ENCODE measurements at places on chromosomes 6 and 20.

GRCh38 chr20:1204113-1204512 is 859 bp downstream of the C20orf202 start:
- DNase-seq = no peak

GRCh38 chr6:37569743-37570481 is 70.2 kb upstream of the CCDC167 start:
- no peak for DNase-seq

DNA sequence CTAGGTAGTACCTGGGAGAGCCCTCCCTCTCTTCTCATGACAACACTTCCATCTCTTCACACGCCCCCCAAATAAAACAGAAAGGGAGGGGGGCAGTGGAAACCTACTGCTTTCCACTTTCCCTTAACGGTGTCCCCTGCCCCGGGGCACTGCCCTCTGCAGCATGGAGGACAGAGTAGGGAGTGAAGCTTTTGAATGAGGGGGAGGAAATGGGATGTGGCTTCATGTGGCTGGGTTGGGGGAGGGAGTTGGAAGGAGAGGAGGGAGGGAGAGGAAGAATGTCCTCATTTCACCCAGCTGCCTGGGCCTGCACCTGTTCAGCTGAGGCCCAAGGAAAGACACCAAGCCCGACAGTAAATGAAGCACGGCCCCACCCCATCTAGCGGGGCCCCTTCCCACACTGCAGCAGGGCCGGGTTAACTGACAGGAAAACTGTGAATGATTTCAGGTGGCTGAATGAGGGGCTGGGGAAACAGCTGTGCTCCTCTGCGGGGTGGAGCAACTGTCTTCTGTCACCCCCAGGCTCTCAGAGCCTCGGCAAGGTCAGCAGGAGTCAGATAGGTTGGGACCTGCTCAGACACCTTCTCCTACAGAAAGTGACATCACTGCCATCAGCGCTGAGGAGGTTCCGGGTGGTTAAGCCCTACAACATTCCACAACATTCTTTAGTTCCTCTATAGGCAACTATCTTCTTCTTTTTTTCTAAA is 40.0 kb upstream of the TAF8 start:
- no peak for DNase-seq

GRCh38 chr20:36463212-36464061 is 77.9 kb upstream of the MYL9 start:
- no peak for DNase-seq

- no peak for DNase-seq
Measured at GRCh38 chr6:25359191-25359861, 80.2 kb downstream of the CARMIL1 start.

GRCh38 chr20:35901678-35902544 is 52.4 kb downstream of the SCAND1 start:
- no peak for DNase-seq

Measured in omental fat pad (tissue), 4 donors.